ENCODE measurements at places on chromosomes 5 and 9.

GRCh38 chr5:104178829-104179456 is 616.4 kb upstream of the NUDT12 start:
- DNase-seq: peak; percentile 26

DNA sequence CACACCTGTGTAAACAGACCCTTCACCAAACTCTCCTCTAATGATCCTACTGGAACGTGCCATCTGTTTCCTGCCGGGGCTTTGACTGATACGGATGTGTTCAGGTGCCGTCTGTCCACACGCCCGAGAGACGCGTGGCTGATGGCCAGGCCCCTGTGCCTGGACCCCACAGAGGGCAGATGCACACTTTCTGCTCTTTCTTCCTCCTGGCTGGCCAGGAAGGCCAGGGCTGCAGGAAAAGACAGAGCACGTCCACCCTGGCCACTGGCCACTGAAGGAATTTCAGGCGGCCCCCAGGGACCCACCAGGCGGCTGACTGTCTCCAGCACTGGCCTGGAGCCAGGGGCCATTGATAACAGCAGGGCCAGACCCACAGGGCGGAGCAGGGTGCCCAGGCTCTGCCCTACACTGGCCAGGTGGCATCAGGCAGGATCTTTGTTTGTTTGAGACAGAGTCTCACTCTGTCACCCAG is 3.6 kb upstream of the ENG start:
- no peak for DNase-seq

DNA sequence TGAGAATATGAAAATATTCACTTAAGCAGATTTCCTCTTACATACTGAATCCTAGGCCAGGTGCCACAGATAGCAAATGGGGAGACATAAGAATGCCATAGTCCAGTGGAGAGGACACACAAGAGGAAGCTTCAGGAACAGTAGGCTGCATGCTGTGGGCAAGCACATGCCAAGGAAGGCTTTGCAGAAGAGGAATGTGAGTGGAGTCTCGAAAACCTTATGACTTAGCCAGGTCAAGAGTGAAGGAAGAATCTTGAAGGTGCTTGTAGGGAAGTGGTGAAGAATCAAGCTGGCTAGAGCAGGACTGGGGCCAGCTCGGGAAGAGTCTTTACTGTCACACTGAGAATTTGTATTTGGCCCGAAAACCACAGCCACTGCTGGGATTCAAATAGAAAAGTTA is 20.4 kb downstream of the RPS23 start:
- DNase-seq: no peak

GRCh38 chr5:138966236-138966985 is 91.3 kb upstream of the LRRTM2 start:
- no peak for DNase-seq

- peak; percentile 59 for DNase-seq
Measured at GRCh38 chr9:125629446-125629845, 77.6 kb downstream of the MAPKAP1 start.

DNA sequence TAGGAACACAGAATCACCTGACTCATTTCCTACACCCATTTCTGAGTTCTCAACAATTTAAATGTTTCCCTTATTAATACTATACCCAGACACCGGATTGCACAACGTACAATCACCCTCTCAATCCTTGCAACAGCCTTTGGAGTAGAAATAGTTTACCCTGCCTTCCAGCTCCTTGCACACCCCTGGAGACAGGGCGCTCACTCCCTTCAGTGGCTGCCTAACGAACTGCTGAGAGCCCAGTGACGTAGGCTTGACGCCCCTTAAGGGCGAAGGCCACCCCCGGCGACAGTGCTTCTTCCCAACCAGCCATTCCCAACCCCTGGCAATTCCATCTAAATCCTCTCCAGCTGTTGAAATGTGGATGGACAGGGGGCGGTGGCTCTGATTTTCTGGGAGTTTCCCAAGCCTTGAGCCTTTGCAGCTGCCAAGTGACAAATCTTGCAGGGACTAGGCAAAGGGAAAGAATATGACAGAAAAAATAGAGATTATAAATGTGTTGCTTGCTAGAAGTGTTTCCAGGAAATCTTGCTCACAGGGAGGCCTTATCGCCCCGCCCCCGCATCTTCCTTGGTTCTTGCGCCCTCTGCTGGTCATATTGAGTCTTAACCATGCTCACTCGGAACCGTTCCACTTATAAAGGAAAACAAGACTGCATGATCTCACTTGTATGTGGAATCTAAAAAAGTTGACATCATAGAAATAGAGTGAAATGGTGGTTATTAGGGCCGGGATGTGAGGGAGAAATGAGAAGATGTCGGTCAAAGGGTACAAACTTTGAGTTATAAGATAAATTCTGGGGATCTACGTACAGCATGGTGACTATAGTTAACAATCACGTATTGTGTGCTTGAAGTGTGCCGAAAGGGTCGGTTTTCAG is 7.6 kb upstream of the BARX1 start:
- DNase-seq: peak; percentile 94

GRCh38 chr5:108064302-108064701 is 317.6 kb downstream of the FBXL17 start:
- no peak for DNase-seq

DNA sequence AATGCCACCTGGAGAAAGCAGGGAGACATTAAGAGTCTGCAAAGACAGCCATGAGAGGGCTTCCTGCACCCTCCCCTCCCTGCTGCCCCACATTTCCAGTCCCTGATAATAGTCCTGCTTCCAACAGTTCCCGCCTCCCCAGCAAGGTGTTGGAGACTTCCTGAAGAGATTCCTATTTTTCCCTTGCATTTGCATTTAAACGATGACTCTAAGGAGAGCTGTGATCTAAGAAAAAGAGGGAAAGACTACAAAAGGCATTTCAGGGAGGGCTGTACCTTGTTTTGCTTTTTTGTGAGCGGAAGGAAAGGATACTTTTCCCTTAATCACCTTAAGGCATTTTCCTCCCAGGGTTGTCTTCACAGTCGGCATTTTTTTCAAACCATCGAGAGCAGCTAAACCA is 62.1 kb downstream of the GAS1 start:
- DNase-seq: no peak

GRCh38 chr9:16563446-16563845 is 307.0 kb downstream of the BNC2 start:
- no peak for DNase-seq

GRCh38 chr9:131915181-131915580 is 164.5 kb downstream of the MED27 start:
- no peak for DNase-seq

- no peak for DNase-seq
Measured at GRCh38 chr9:136255896-136256890, 10.6 kb upstream of the QSOX2 start.

DNA sequence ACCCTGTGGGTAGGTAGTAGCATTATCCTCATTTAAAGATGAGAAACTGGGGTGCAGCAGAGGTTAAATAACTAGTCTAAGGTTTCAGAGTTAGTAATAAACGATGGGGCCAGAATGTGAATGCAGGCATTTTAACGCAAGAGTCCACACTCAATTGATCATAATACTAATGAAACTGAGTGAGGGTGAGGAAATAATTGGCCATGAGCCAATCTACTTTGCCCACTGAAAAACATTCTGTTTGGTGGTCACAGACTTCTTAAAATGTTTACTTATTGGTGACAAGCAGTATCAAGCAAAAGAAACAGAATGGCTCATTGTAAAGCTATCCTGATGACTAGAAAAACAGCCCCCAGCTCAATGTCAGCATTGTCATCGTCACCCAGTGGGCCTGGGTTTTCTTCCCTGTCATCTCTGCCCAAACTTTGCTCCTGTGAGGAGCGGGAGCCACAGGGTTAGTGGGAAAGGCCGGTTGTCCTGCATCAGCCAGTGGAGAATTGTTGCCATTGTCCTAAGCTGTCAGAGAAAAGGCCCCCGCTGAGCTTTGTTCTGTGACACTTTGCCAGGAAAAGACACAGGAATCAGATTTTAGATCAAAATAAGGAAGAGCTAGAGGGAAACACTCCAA is 77.3 kb upstream of the MAN2A1 start:
- DNase-seq: no peak

GRCh38 chr9:27367175-27367798 is 70.3 kb upstream of the EQTN start:
- peak; percentile 54 for DNase-seq

DNA sequence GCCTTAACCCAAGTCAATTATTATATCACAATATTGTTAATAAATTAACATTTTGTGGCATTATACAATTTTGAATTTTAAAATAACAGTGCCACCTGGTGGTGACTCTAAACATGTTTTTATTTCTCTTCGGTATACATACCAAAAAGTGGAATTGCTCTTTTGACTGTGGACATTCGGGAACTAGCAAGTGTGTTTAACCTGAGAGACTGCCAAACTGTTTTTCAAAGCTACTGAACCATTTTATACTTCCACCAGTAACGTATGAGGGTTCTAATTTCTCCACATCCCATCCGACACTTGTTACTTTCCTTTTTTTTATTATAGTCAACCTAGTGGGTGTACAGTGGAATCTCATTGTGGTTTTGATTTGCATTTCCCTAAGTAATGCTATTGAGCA is 18.3 kb upstream of the HSDL2 start:
- DNase-seq: peak; percentile 82

DNA sequence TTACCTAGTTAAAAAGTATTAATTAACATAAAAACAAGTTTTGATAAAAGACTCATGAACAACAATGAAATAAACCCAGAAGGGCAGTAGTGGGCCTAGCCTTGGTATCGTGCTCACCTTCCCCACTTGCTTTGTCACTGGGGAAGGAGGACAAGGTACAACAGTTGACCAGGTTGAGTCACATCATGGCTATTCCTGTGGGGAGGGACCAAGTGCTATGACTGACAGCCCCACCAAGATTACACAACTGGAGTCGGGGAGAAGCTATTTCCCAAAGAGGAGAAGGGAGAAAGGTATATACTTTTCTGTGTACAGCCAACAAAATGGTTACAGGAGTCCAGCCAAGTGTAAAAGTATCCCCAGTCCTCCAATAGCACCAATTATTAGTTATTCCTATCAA is 251.3 kb upstream of the RFX3 start:
- no peak for DNase-seq

GRCh38 chr5:58505971-58506640 is 14.9 kb downstream of the GAPT start:
- peak; percentile 46 for DNase-seq

All from suppressor macrophage treated with lipopolysaccharide for 1 hour (primary cell).